Subcutaneous preadipocyte (primary cell): ENCODE measurements at places on chromosomes 2 and 18. TPM values are rescaled to one million over a fixed set of nuclear protein-coding genes. Genes with fewer than 3 reads are reported as not detected.

The SMPD4 gene
- 26.1 and 27.4 TPM in 2 replicates for total RNA-seq

The CHRNA1 gene
- under 0.01 TPM in 1 of 2 replicates, not detected in the other for total RNA-seq

The RAMP1 gene
- total RNA-seq, result 0.73 TPM in 1 of 2 replicates, not detected in the other

The NTSR2 gene
- not detected in 2 replicates for total RNA-seq
